ENCODE measurements at places on chromosomes 3 and 15.

GRCh38 chr3:153414982-153415381, 253.0 kb downstream of the RAP2B start:
- no peak for DNase-seq

- no peak for DNase-seq
Measured at GRCh38 chr3:189712906-189713483, 81.8 kb downstream of the TP63 start.

DNA sequence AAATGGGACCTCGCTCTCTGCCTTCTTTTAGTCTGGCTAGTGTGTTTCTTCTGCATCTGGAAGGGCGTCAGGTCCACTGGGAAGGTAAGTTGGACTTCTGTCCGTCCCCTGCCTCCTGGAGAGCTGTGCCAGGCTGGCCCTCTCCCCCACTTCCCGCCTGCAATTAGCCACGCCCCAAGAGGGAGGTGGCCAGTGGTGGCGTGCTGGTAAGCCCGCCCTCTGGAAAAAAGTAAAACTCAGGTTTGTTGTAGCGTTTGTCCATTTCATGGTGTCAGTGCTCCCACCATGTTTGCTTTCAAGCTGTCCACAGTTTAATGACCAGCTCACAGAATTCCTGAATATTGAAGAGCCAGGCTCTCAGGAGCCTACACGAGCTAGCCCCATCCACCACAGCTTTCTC, 55.6 kb downstream of the SLC6A6 start:
- no peak for DNase-seq

DNA sequence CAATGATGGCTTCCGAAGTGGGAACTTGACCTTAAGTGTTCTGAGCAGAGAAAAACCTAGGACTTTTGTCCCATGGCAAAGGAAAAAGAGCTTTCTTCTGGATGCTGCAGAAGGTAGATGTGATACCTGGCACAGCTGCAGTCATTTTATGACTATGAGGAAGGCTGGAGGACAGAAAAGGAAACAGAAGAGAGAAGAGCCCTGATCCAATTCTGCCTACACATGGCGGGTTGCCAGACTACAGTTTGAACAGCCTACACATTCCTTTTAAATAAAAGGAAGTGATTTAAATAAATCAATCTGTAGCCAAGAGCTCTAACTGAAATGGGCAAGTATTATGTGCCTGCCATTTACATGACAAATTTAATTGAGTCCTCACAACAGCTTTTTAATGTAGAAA, 43.6 kb upstream of the CHRNB4 start:
- DNase-seq = no peak

- no peak for DNase-seq
Measured at GRCh38 chr3:170436697-170437096, 18.0 kb downstream of the CLDN11 start.

GRCh38 chr3:160041465-160041864, 52.8 kb downstream of the IL12A start:
- no peak for DNase-seq

- DNase-seq = no peak
Measured at GRCh38 chr15:57857871-57858270, 151.4 kb downstream of the POLR2M start.

GRCh38 chr3:46852839-46853355, 10.3 kb downstream of the MYL3 start:
- DNase-seq = no peak

GRCh38 chr15:45604326-45604725, 17.1 kb downstream of the BLOC1S6 start:
- no peak for DNase-seq

GRCh38 chr3:115251509-115251908, 104.4 kb upstream of the ZBTB20 start:
- DNase-seq = no peak

- no peak for DNase-seq
Measured at GRCh38 chr15:62992302-62992701, 50.2 kb upstream of the TPM1 start.

- DNase-seq = no peak
Measured at GRCh38 chr3:141575879-141576743, 89.3 kb downstream of the RASA2 start.

- DNase-seq = no peak
Measured at GRCh38 chr3:14057701-14058100, 67.0 kb downstream of the CHCHD4 start.

GRCh38 chr15:62218841-62219240, 53.8 kb upstream of the C2CD4B start:
- DNase-seq = no peak

- DNase-seq = no peak
Measured at GRCh38 chr15:38046257-38047051, 112.0 kb downstream of the TMCO5A start.

GRCh38 chr3:100354850-100355249, 20.3 kb downstream of the NIT2 start:
- DNase-seq = no peak

DNA sequence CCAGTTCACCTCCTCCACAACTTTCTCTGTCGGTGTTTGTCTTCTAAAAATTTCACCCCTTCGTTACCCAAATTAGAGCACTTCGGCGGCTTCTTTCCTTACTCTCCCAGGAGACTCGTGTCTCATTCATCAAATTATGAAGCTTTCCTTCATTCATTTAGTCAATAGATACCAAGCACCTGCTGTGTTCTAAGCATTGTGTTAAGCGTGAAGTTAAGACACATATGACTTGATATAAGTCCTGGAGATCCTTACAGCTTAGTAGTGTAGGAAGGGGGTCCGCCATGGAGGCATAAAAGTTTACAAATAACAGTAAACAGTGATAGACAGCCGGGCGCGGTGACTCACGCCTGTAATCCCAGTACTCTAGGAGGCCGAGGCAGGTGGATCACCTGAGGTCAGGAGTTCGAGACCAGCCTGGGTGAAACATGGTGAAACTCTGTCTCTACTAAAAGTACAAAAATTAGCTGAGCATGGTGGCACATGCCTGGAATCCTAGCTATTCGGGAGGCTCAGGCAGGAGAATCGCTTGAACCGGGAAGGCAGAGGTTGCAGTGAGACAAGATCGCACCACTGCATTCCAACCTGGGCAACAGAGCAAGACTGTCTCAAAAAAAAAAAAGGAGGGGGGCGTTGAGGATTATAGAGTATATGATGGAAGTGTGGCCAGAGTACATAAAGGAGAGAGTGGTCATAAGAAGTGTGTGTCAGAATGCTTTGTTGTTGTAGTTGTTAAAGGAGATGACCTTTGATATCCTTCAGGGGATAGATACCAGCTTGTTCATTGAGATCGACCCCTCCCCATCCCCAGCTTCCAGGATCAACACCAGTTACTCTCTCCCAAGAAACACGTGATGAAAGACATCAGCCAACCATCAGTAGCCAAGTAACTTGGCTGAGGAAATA, 744 bp upstream of the CCDC32 start:
- DNase-seq = no peak

DNA sequence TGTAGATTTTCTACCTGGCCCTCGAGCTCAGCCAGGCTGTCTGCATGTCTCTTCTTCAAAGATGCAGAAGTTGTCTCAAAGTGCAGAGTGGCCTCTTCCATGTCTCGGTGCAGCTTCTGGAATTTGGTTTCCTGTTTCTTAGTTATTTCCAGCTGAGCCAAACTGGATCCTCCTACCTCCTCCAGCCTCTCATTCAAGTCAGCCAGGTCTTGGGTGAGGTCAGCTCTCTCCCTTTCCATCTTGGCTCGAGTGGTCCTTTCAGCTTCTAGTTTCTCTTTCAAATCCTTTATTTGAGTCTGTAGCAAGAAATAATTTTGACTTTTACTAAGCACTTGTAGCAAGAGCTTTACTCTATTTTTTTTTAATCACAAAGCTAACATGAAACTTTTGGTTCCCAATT, 81.8 kb downstream of the MYH15 start:
- no peak for DNase-seq

DNA sequence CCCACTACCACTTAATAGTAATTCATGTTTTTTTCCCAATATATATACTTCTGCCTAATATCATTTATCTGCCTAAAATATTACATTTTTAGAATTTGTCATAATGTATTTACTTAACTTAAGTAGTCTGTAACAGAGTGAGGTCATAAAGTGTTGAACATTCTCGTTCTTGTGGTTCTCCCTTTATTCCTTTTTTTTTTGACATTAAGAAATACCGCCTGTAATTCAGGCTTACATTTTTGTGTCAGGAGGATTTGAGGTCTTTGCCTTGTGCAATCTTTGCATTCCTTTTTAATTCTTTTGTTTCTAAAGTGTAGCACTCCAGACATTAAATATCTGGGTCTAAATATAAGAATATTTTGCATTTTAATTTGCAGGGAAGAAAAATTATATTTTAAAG, 315.4 kb downstream of the PTPRG start:
- no peak for DNase-seq

GRCh38 chr3:183435661-183436060, 7.2 kb upstream of the MCF2L2 start:
- DNase-seq = no peak

DNA sequence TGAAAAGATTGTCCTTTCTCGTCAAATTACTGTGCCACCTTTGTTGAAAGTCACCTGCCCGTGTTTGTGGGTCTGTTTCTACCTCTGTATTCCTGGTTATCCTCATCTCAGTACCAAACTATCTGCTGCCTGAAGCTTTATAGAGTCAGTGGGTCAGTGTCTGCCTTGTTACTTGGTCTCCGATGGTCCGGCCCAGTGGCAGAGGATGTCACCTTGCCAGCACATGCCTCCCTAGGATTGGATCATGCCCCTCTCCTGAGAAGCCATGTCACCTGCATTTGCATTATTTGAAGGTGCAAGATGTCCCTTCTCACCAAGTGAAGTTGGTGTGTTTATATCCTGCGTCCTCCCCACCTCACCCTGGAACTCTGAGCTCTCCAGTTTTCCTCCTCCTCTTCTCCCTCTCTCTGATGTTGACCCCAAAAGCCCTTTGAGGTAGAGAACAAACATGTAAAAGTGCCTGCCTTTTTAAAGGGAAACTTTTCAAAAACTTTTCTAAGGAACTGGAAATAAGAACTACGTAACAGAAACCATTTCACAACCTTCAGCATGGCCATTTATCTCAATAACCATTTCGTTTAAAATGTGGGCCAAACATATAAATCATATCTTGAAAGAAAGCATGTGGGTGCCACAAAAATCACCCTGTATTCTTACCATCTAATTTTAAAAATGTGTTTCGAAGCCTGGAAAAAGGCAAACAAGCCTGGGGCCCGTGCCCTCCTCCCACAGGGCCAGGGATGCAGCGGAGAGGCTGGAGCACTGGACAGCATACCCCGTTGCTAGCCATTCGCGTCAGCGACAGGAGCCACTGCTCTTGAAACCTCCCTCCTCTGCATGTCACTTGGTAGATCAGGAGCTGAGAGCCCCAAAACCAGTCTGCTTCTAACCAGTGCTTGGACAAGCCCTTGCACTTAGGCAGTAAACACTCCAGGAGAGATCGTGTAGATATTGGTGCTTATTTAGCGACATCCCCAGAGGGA, 102.1 kb downstream of the VGLL4 start:
- no peak for DNase-seq

GRCh38 chr15:25565470-25566264, 126.8 kb upstream of the UBE3A start:
- DNase-seq = no peak

- no peak for DNase-seq
Measured at GRCh38 chr15:97084650-97085049, 754.1 kb downstream of the NR2F2 start.

DNA sequence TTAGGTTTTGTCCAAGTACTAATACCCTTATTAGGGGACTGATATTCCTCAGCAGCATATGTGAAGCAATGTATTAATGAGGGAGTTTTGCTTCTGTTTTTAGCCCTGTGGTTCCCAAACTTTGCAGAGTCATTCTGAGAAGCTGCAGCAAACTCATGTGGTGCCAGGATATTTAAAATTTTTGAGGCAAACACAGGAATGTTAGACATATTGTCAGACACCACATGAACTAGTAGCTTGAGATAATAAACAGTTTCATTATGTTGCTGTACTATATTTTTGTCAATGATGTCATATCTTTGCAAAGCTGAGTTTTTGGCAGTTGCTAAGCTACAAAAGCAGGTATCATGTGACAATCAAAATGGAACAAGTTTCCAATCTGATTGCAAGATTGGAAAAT, 36.6 kb downstream of the ATP6V1A start:
- no peak for DNase-seq

- no peak for DNase-seq
Measured at GRCh38 chr15:50880206-50880605, 28.3 kb upstream of the AP4E1 start.

DNA sequence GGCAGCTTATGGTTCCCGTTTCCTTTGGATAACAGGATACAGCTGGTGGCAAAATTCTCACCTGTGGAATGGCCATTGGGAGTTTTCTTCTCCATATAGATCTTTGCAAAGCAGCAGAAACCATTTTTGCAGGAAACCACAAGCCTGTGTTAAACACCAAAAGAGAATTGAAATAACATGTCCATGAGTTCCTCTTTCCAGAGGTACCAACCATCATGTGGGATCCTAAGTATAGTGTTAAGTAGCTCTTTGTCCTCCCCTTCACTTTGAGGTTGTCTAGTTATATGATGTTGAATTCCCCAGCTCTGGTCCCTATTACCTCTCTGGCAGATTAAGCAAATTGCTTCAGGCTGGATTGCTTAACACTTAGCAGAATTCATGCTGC, 94.9 kb downstream of the AKAP13 start:
- no peak for DNase-seq

DNA sequence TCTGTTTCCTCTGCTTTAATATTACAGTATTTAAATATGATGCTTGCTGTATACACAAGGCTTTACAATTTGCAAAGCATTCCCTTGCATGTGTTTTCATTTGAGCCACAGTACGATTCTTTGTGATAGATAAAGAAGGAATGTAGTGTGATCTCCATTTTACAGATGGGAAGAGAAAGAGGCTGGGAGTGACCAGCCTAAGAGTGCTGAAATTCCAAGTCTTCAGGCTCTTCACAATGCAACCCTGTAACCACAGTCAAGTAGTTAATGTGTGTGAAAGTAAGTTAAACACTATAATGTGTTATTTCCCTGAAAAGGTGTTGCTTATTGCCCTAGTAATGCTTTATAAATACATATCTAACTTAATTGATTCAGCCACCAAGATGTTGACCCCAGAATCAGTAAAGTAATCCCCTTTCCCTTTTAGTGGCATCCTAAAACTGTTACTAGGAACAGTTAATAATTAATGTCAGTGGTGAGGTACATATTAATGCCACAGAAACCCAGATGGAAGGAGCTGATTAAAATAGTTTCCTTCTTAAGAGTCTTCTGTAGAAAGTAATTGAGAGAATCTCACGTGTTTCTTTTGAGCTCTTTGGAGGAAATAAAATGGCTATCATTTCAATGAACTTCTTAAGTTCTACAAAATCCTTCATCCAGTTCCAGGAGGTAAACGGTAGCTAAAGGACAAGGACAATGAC, 110.4 kb downstream of the IL12A start:
- no peak for DNase-seq

DNA sequence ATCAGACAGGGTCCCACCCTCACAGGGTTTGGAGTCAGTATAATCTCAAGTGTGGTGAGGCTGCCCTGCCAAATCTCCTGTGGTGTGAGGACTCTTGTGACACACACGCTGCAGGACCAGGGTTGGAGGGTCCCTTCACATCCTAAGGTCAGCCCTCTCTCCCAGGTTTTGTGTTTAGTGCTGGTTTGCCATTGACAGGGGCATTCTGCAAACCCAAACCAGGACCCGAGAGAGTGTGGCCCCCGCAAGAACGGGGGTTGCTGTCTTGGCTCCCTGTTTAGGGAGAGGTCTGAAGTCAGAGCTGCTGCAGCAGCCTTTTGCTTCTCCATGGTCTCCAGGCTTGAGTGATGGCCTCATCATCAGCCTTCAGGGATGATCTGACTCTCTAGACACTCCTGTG, 14.7 kb downstream of the FAM107A start:
- DNase-seq = no peak

Data from activated CD4-positive, alpha-beta T cell treated with anti-CD3 and anti-CD28 coated beads for 1 hour (primary cell).